Breast epithelium (tissue), 4 donors: ENCODE measurements at places on chromosomes 5 and 9. TPM values are rescaled to one million over a fixed set of nuclear protein-coding genes. Genes with fewer than 3 reads are reported as not detected.
A peak's percentile ranks its signal among the peaks of the same experiment; 100 is the strongest.

DNA sequence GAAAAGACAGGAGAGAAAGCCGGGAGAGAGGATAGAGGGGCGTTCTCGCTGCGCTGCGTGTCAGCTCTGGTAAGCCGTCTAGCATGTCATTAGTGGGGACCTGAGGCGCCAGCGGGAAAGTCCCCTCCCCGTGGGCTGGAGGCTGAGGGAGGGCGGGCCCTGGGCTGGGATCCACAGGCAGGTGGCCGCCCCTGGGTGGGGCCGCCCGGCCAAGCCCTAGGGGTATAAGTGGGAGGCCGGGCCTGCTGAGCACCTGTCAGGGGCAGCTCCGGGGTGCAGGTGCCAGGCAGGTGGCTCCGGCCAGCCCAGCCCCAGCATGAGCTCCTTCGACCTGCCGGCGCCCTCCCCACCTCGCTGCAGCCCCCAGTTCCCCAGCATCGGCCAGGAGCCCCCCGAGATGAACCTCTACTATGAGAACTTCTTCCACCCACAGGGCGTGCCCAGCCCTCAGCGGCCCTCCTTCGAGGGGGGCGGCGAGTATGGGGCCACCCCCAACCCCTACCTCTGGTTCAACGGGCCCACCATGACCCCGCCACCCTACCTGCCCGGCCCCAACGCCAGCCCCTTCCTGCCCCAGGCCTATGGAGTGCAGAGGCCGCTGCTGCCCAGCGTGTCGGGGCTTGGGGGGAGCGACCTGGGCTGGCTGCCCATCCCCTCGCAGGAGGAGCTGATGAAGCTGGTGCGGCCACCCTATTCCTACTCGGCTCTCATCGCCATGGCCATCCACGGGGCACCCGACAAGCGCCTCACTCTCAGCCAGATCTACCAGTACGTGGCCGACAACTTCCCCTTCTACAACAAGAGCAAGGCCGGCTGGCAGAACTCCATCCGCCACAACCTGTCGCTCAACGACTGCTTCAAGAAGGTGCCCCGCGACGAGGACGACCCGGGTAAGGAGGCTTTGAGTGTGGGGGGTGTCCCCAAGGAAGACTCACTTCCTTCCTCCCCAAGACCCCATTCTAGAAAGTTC, at the start of gene FOXI1:
Gene FOXI1, plus strand, starts transcription at position 256 of the 970 bp plus-strand sequence. Its CDS starts 61 bp downstream, at position 317.
- no peak for DNase-seq

The TNFSF8 gene
- 4.7 TPM for total RNA-seq

The AGXT2 gene
- total RNA-seq: not detected

GRCh38 chr9:38380872-38381534, 11.5 kb upstream of the ALDH1B1 start:
- peak; percentile 41 for DNase-seq

DNA sequence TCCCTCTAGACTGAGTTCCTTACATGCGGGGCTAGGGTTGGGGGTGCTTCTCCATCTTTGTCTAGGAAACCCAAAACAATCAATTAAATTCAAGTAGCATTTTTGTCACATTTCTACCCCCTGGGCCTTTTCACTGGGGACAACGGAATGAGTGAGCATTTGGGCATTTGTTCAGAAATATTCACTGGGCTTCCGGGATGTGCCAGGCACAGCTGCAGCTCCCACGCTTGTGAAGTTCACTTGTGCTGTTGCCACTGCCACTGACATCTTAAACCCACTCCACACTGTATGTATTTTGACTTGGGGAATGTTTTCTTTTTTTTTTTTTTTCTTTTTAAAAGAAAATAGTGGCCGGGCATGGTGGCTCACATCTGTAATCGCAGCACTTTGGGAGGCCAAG, 31.6 kb downstream of the DUSP1 start:
- no peak for DNase-seq

DNA sequence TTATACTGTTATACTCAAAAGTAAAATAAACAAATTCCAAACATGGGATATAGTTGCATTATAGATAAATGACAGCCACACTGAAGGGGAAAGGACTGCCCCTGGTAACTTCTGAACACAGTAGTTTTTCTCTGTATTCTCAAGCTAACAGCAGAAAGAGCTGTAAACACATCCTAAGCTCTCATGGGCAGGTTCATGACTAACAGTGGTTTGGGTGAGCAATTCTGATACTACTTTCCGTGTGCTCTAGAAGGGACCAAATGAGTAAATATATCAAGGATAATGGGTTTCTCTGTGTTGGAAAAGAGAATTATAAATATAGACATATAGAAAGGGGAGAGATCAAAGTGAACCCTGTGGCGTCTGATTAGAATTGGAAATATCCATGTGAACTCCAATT, 2.2 kb upstream of the LCN6 start:
- no peak for DNase-seq

- DNase-seq: peak; percentile 95
These were observed 124.4 kb downstream of the C9orf50 start for GRCh38 chr9:129496473-129497004.

The RUFY1 gene
- total RNA-seq: 51.8 TPM

The RNF145 gene
- total RNA-seq: 68.2 TPM

GRCh38 chr5:151924564-151925301, at the start of gene GLRA1:
TSS of gene GLRA1 (minus strand) at chr5:151924851. CDS start at chr5:151924549, 302 bp downstream.
- no peak for DNase-seq

The GNA14 gene
- 2.0 TPM for total RNA-seq

GRCh38 chr5:80590766-80591165, 20.7 kb upstream of the ANKRD34B start:
- no peak for DNase-seq

DNA sequence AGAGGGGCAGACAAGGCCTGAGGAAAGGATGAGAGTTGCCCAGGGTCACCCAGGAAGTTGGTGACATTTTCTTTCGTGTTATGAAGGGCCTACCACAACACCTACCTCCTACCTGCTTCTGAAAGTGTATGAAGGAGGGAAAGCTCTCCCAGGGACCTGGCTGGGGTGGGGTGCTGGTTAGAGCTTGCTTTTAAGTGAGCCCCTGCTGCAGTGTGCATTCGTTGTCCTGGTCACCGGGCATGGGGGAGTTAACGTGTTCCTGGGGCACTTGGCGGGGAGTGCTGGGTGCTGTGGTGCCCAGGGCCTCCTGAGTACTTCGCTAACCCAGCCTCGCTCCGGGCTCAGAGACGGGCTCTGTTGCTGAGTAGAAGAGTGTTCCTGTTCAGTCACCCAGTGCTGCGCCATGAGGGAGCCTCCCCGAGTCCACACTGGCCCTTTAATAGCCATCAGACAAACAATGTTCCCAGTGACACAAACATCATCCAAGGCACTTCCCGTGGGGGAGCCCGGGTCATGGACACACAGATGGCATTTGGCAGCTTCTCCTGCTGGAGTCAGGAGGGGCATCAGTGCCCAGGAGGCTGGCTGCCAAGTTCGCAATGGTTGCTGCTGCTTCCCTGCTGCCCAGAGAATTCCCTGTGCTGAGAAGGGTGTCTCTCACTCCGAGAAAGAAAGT, 85.7 kb downstream of the AMBP start:
- DNase-seq: peak; percentile 58

- DNase-seq: no peak
These were observed 340.3 kb upstream of the CD180 start for GRCh38 chr5:67536866-67537265.

The PCDHA8 gene
- 0.88 TPM for total RNA-seq

The TLX3 gene
- total RNA-seq: not detected

DNA sequence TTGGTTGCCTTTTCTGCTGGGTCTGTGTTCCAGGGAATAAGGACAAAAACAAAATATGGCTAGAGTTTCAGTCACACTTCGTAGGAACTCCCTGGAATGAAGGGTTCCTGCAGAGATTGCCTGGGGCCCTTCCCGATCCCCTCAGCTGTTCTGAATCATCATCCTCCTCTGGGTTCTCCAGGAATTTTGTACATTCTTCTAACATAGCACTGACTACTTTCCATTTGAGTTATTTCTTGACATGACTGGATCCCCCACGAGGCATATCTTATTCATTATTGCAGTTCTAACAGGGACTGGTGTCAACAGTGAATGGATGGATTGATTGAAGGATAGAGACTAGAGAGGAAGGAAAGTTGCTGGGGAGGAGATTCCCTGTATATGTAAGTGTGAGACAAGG, 49.2 kb upstream of the TNC start:
- no peak for DNase-seq

DNA sequence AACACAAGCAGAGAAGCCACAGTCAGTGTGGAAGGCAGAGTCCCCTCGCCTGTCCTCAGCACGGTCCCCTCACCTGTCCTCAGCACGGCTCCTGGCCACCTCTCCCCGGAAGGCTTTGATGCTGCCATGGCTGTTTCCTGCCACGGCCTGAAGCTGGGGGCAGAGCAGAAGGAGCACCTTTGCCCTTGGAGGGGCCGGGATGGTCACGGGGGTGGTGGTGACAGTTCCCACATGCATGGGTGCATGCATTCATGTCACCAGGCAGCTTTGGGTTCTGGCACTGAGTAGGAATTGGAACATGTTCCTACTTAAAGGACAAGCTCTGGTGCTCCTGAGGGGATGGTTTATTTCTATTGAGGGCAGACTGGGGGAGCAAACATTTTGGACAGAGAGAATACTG, 57.8 kb upstream of the PHYKPL start:
- DNase-seq: no peak

DNA sequence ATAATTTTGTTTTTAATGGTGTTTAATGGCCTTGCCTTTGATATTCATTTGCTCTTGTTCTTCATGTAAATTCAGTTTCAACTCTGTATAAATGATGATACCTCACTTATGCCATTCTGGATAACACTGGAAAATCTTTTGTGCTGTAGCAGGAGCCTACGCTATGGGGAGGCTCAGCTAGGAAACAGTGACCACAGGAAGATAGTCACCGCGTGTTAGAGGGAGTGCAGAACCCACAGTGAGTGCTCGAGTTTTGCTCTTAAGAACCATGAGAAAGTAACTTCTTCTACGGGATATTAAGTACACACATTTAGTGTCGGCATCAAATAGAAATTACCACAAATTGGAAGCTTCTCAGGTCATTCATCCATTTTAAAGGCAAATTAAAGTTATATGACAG, 143.9 kb downstream of the IRX2 start:
- DNase-seq: no peak

DNA sequence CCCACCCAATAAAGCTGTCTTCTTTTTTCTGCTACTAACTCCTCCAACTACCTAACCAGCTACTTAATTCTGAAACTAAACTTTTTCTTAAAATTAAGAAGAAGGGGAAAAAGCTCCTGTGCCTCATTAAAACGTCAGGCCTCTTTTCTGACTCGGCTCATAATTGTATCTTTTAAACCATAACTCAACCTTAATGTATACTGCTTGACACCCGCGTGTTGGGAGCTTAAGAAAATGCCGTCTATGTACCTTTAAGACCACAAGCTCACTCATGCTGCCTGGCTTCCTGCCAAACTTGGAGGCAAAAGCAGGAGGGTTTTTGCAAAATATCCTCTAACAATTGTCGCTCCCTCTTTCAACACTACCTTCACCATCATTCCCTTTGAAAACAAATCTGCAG, 5.0 kb downstream of the EBF1 start:
- DNase-seq: no peak

DNA sequence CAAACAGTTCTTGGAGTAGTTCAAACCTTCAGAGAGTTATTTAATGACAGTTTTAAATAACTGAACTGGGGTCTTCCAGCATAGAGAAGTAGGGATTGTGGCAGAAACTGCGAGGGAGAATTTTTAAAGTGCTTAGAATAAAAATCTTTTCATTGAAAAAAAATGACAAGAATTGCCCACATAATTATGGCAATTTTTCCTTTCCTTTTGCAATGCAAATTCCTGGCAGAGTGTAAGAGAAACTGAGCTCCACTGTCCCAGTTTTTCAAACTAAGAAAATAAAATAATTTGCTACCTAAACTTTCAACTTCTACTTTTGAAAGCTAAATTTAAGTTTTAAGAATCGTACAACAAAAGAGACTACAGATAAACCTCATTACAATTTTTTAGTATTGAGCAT, 2.3 kb upstream of the PTGER4 start:
- no peak for DNase-seq

The TIMD4 gene
- total RNA-seq: 0.88 TPM

GRCh38 chr5:152641970-152642805, 237.1 kb upstream of the NMUR2 start:
- DNase-seq: no peak

- DNase-seq: no peak
These were observed 126.1 kb upstream of the IFNE start for GRCh38 chr9:21608200-21608599.

DNA sequence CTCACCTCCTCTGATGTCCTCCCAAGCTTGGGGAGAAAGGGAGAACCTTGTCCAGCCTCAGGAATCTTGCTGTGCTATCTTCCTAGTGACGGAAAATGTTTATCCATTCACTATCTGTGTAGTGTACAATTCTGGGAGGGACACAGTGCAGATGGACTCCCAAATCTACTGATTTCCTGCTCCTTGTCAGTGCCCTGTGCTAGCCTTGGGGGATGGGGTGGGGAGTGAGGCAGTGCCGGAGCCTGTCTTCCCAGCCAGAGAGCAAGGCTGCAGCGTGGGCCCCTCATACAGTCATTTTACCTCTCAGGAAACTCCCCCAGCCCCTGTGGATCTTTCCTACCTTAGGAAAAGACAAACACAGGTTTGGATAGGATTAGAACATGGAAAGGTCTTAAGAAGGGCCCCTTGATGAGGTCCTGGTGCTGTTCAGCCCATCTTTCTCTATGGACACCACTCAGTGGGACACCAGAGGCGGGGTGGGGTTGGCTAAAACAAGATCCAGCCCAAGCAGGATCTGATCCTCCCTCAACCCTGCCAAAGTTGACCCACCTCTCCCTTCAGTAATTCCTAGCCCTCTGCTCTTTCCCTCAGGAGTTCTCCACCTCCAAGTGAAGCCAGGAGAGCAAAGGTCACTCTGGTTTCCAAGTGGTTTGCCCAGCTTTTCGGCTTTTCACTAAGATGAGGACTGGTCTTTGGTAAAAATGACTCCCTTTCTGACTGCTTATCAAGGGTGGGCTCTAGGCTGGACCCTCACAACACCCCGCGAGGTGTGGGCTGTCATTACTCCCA, 3.4 kb downstream of the DOLK start:
- DNase-seq: no peak

- no peak for DNase-seq
These were observed 24.7 kb downstream of the ZBTB34 start for GRCh38 chr9:126885131-126885641.

The IER5L gene
- total RNA-seq: 18.1 TPM

- no peak for DNase-seq
These were observed 31.4 kb upstream of the EGFL7 start for GRCh38 chr9:136631038-136632000.

- DNase-seq: no peak
These were observed 180.4 kb downstream of the PRR16 start for GRCh38 chr5:120644516-120644915.

- DNase-seq: no peak
These were observed 205.0 kb upstream of the PRDM9 start for GRCh38 chr5:23302438-23302837.

The SETD9 gene
- total RNA-seq: 21.0 TPM

- DNase-seq: no peak
These were observed 157.0 kb downstream of the SH3GL2 start for GRCh38 chr9:17735859-17736258.

The SLC9A3 gene
- total RNA-seq: 2.3 TPM

GRCh38 chr5:321230-321725, at the start of gene AHRR:
TSS of gene AHRR (plus strand) at chr5:321714. CDS start at chr5:343903, 22,189 bp downstream.
- DNase-seq: no peak

DNA sequence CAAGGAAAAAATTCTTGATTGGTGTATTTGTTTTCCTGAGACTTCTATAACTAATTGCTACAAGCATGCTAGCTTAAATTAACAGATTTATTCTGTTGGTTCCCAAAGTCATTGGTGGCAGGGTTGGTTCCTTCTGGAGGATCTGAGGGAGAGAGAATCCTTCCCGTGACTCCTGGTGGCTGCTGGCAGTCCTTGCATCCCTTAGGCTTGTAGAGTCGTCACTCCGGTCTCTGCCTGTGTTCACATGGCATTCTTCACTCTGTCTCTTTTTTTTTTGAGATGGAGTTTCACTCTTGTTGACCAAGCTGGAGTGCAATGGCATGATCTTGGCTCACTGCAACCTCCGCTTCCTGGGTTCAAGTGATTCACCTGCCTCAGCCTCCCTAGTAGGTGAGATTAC, 5.3 kb downstream of the CDK9 start:
- DNase-seq: no peak
